ENCODE measurements at places on chromosomes 16 and 17.

- DNase-seq, result no peak
Observed at GRCh38 chr16:56851671-56852400, 13.2 kb upstream of the SLC12A3 start.

DNA sequence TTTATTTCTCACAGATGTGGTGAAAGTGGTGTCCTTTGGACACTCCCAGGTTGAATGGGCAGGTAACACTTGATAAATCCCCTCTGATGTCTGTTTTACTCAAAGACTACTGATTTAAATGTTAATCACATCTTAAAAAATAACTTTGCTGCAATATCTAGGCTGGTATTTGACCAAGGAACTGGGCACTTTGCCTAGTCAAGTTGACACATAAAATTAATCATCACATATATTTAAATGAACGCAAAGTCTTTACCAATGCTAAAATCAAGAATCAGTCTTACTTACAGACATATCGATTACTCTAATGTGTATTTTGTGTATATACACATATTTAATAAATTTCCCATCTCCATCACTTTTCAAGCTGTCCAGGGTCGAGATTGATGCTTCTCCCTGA lies 7.0 kb downstream of the MT2A start:
- DNase-seq, result no peak

DNA sequence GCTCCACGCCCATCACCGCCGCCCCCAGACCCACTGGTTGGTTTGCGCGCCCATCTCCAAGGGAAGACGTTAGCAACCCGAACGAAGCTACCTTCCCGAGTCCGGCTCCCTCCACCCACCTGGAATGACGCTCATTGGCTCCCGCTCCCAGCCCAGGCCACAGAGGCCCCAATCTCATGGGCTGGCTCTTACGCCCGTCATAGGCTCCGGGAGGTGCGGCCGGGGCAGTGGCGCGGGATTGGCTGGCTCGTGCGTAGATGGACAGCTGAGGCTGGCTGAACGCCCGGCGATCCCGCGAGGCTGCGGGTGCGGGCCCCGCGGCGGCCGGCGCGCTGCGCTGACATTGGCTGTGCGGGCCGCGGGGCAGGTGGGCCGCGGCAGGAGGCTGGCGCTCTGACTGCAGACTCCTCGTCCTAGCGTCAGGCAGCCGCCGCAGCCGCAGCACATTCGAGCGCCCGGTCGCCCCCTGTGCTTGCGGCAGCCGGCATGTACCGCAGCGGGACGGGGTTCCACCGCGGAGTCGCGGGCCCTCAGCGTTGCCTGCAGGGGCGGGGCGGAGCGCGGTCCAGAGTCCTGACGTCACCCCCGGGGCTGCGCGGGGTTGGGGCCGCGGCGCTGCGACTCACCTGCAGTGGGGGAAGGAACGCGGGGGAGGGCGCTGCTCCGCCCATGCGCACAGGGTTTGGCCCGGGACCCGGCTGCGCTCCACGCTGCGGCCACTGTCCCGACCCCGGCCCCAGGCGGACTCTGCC lies 453 bp upstream of the MYH10 start:
- peak; percentile 100 for DNase-seq

DNA sequence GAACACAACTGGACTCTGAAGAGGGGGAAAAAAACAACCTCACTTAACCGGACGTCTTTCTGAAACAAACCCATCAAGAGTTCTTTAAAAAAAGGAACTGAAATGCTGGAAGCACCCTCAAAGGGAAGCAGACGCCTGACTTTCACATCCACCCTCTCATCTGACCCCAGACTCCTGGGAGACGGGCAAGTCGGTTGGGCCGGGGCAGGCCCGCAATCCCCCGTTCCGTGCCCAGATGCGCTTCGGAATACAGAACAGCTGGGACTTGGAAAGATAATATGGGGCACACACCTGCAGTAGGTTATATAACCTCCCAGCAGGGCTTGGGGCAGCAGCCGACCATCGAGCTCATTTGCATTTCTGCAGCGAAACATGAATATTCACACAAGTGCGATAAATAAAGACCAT lies 3.7 kb downstream of the ARHGAP27 start:
- no peak for DNase-seq

GRCh38 chr17:48543107-48543853 lies 1.6 kb downstream of the HOXB2 start:
- DNase-seq, result peak; percentile 58

DNA sequence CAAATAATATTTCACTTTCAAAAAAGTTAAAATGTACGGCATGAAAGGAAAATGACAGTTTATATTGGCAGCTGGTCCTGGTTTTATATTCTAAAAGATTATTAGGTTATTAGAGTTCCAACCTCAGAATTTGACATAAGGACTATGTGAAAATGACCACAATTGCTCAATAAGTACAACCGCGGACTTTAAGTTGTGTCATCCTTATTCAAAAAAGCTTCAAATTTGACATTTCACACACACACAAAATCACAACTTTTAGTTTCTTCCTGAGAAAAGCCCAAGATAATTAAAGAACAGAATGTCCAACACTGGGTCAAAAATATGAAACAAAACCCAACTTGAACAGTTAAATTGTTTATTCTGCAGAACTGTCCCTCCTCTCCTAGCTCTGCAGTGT lies 133.2 kb upstream of the AXIN2 start:
- DNase-seq, result no peak

DNA sequence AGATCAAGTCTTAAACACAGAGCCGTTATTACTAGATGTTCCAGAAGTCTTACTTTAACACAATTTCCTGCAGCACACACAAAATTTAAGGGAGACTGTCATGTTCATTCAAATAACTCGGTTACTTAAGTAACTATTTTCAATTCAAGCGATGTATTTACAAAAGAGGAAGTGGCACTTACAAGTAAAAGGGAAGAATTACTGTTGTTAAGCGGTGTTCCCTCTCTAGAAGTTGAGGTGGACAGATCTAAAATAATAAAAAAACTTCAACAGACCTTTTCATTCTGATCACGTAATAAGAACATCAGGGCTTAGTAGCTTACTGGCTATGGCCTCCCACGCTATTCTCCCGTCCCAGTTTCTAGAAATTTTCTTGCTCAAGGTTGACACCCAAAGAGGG lies 26.2 kb upstream of the TXNDC11 start:
- DNase-seq, result no peak

GRCh38 chr16:4060009-4060408 lies 56.2 kb downstream of the ADCY9 start:
- DNase-seq, result no peak

DNA sequence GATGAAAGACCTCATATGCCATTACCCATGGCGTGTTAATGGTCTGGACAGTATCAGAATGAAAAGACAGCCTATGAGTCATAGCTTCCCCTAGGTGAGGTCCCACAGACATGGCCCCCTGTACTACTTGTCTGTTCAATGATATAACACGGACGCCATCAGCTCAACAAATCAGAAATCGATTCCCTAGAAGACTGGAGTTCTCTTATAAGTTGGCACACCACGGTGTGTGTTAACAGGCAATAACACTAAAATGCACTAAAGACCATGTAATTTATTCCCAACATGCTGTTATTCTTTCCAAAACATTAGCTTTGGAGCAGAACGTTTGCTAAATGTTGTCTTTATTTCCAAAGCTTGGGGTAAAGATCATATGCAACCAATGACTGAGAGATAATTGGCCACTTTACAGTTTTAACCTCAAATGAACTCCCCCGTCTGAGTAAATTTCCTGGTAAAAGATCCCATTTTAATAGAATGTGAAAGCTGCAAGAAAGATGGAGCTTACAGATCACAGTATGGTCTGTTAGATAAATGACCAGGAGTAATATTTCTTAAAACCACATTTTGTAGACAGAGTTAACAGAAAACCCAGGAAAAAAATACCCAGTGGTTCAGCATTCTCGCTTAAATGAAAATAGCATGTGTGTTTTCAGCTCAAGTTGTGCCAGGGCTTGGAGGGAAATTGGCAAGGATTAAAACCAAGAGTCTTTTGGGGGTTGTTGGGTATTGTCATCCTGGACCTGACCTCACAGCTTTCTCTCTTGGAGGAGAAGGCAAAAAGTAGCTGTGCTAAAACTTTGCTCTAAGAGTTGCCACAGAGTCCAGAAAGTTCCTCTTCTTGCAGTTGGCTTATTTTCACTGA lies 65.9 kb downstream of the PCTP start:
- no peak for DNase-seq

GRCh38 chr16:49158029-49158642 lies 123.5 kb downstream of the CBLN1 start:
- no peak for DNase-seq

DNA sequence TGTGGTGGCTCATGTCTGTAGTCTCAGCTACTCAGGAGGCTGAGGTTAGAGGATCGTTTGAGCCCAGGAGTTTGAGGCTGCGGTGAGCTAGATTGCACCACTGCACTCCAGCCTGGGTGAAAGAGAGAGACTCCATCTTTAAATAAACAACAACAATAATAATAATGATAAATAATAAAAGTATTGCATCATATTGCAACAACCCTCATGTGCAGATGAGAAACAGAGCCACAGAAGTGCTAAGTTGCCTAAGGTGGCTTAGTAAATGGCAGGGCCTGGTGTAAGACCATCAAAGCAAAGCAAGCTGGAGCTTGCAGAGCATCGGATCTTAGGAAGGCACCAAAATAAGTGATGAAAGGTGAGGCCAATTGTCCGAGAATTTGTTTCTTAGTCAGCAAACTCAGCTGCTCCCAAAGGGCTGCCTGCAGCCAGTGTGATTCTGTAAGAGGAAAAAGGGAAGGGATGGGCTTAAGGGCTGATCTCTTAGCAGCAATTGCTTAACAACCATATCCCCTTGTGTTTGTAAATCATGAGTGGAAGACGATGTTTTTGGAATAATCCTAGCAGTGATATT lies 45.3 kb upstream of the HS3ST3A1 start:
- DNase-seq, result no peak

All from SHP77 treated with DMSO at 0.1 percent for 48 hours (cell line).